ENCODE measurements at places on chromosomes 7 and 10.

GRCh38 chr7:44678101-44678470, 70.6 kb upstream of the ZMIZ2 start:
- DNase-seq: no peak

GRCh38 chr10:27494116-27494805, 9.8 kb upstream of the RAB18 start:
- DNase-seq: no peak

DNA sequence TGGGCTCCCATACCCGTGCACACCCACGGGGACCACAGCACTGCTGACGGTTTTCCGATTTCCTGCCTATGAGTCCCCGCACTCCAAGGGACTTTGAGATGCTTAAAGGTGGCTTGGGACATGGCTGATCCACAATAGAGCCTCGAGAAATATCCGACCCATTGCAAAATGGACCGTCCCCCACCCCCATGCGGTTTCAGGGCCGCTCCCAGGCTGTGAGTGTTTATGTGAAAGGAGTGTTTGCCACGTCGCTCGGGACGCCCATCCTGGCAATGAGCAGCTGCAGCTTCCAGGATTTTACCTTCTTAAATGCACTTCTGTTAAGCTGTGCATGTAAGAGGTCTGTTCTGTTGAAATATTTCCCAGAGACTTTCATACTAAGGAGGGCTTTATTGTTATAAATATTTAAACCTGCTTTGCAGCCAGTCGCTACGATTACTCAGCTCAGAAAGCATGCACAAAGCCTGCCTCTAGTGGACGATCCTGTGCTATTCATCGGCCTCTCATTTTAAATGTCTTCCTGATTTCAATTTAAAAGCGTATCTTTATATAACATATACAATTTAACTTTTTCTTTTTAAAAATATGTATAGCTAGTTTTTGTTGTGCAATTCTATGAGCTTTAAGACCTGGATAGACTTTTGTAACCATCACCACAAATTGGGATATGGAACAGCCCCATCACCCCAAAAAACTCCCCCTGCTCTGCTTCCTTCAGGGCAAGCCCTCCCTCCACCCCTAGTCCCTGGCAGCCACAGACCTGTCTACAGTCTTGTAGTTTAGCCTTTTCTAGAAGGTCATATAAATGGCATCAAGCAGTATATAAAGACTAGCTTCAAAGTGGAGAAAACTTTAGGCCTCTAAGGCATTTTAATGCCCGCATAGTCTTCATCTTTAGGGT, 418.3 kb downstream of the PAXIP1 start:
- DNase-seq: peak; percentile 12

- DNase-seq: no peak
These were observed 22.6 kb upstream of the PRTFDC1 start for GRCh38 chr10:24974976-24975375.

GRCh38 chr7:28625432-28625831, 213.1 kb downstream of the CREB5 start:
- DNase-seq: no peak

GRCh38 chr10:4102802-4103344, 317.9 kb upstream of the KLF6 start:
- DNase-seq: peak; percentile 42

GRCh38 chr7:148939128-148939755, 55.2 kb upstream of the EZH2 start:
- DNase-seq: no peak

DNA sequence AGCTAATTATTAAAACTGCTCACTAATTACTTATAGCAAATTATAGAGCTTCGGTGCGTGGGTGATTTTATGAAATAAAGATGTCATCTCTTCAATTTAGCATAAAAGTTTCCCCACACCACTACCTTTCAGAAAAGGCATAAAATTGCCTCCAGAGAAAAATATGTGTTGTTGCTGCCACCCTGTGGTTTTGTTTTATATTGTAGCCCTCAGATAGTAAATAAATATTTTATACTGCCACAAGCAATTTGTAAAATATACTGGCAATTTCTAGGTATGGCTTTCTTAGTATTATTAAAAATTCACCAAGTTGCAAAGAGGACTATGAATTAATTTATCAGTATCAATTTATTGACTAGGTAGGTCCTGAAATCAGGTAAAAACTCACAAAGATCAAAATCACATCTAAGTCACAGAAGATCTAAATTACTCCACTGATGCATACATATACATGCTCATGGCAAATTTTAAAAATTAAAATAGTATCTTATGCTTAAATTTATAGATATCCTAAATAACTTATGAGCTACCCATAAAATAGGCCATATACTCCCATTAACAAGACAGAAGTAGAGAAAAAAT, 26.5 kb downstream of the ASNS start:
- peak; percentile 22 for DNase-seq

- DNase-seq: no peak
These were observed 12.1 kb downstream of the HKDC1 start for GRCh38 chr10:69232252-69232651.
